ENCODE measurements at places on chromosomes 2 and 18. TPM values are rescaled to one million over a fixed set of nuclear protein-coding genes. Genes with fewer than 3 reads are reported as not detected.

BOK gene
- 51.2 TPM for total RNA-seq

SNRNP200 gene
- total RNA-seq, result 55.1 TPM

ZSWIM2 gene
- total RNA-seq, result not detected

R3HDM1 gene
- 4.7 TPM for total RNA-seq

CYP27C1 gene
- under 0.01 TPM for total RNA-seq

SANBR gene
- 16.8 TPM for total RNA-seq

FOXD4L1 gene
- total RNA-seq, result not detected

ERFE gene
- 0.66 TPM for total RNA-seq

PUM2 gene
- total RNA-seq, result 43.4 TPM

GPC1 gene
- 66.5 TPM for total RNA-seq

FAP gene
- 1.5 TPM for total RNA-seq

VWC2L gene
- not detected for total RNA-seq

EPHA4 gene
- total RNA-seq, result 29.6 TPM

TLX2 gene
- total RNA-seq, result not detected

ATP8B1 gene
- 67.3 TPM for total RNA-seq

CYP20A1 gene
- 34.5 TPM for total RNA-seq

GPR17 gene
- total RNA-seq, result not detected

SPHKAP gene
- not detected for total RNA-seq

ANKRD53 gene
- total RNA-seq, result 0.09 TPM

COBLL1 gene
- total RNA-seq, result 5.7 TPM

NYAP2 gene
- total RNA-seq, result not detected

COL4A4 gene
- total RNA-seq, result 1.3 TPM

WDCP gene
- total RNA-seq, result 10.8 TPM

All from endothelial cell of coronary artery (primary cell).